NCI-H1436 treated with DMSO at 0.1 percent for 48 hours (cell line): ENCODE measurements at places on chromosomes 5 and 9.
A peak's percentile ranks its signal among the peaks of the same experiment; 100 is the strongest.

- no peak for DNase-seq
These were observed 1.2 kb upstream of the AGPAT2 start for GRCh38 chr9:136688274-136689107.

DNA sequence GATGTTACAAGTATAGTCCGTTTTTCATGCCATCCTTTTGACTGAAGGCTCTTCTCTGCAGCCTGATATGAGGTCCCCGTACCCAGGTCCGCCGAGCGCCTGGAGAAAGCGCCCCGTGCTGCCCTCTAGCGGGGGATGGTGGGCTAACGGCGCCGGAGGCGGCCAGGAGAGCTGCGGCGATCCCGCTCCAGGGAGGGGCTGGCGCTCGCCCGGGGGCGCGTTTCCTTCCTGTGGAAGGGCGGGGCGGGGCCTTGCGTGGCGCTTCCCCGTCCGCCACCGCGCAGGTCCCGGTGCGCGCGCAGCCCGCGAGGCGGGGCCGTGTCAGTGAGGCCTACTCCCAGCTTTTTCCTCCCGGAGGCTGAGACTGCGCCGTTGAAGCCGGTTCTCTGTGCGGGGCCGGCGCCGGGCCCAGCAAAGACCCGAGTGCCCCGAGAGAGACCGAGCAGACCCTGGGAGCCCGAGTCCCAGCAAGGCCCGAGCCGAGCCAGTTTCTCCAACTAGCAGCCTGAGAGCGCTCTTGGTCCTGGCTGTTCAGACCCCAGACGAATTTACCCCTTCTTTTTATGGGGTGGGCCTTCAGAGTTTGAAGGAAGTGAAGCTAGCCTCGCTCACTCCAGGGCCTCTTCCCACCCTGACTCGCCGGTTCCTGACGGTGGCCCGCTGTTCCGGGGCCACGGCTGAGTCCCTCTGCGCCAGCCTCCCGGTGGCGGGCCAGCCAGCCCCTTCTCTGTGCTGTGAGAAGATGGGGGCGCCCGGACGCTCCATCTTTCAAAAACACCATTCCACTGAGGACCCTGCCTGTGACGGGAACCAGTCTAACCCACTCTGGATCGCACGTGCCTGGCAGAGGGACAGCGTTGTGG is 9.7 kb upstream of the PHF2 start:
- DNase-seq: peak; percentile 85

DNA sequence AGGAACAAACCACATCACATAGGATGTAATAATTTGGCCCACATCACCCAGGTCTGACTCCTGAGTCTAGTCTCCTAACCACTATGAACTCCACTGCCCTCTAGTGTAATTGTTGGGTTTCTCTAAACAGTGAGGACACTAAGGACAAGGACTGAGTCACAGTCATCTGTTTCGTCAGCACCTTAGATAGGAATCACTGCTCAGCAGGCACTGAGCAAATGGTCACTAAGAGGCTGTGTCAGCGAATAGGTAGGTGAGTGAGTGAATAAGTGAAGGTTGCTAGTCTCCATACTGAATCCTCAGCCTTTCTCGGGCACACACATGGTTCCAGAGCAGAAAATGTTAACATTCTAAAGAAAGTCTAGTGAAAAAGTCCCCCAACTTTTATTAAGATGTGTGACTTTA is 278.6 kb downstream of the SPOCK1 start:
- peak; percentile 12 for DNase-seq

GRCh38 chr5:31783731-31784130 is 144.8 kb downstream of the PDZD2 start:
- no peak for DNase-seq

GRCh38 chr5:111583758-111584203 is 71.4 kb upstream of the STARD4 start:
- no peak for DNase-seq

DNA sequence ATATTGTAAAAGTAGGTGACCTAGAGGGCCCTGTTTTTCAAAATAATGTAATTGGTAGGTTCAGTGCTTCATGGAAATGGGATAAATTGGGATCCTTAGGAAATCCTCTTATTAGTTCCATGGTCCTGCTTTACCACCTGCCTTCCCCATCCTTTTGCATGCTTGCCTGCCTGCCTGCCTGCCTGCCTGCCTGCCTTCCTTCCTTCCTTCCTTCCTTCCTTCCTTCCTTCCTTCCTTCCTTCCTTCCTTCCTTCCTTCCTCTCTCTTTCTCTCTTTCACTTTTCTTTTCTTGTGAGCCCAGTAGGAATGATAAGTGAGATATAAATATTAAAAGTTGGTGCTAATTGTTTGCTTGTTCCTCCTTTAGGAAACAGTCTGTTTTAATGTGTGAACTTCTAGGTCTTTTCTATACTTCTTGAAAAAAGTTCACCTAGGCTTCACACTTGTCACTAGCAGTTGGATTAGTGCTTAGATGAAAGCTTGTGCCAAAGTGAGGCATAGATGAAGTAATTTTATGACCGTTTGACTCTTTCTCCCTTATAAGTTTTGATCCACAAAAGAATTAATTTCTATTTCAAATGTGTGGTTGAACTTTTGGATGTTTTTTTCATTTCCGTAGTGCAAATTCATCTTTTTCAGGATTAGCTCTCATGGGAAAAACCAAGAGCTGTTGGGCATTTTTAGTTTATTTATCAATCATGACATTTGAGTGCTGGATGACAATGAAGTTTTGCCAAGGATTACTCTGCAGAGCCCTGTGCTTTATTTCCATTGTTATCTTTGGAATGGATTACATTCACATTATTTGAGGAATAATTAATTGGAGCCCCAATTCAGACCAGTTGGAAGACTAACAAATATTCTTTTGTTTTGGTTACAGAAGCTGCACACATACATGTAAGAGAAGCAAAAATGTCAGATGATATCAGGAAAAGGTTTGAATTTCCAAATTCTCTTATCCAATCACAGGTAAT is 30.7 kb downstream of the FOCAD start:
- no peak for DNase-seq
